ENCODE measurements at places on chromosomes 12 and 14. TPM values are rescaled to one million over a fixed set of nuclear protein-coding genes. Genes with fewer than 3 reads are reported as not detected.
A peak's percentile ranks its signal among the peaks of the same experiment; 100 is the strongest.

DNA sequence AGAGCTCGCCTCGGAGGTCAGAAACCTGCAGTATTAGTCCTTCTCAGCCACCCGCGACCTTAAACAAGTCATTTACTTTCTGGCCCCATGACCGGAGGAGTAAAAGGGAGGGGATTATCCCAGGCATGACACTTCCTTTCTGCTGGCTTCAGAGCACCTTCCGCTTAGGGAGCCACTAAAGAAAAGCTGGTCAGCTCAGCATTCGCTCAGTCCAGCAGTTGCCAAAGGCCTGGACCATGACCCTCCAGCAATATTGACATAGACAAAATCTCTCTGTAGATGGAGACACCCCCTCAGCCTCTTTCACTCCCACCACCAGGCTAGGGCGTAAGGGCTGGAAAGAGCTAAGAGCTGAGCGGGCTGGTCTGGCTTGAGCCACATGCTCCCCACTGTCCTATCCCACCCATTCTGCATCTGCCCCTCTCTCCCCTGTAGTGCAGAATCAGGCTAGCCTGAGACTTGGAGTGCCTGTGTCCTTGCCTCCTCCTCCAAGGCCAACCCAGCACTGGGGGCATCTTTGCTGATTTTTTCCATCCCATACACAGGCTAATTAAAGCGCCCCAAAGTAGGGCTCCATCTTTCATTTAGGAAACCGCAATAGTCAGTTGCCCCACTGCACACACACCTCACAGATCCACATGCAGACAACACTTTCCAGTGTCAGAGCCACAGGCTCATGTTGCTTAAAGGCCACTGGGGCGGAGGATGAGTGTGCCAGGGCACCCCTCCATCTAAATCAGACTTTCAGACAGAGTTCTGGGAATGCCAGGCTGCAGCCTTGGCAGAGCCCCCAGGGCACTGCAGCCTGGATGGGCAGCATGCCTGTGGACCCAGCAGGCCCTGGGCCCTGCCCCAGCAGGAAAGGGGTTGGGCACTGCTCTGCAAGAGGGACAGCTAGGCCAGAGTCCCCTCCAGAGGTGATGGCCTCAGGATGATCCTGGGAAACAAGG, 4.0 kb upstream of the CPNE6 start:
- no peak for DNase-seq

DNA sequence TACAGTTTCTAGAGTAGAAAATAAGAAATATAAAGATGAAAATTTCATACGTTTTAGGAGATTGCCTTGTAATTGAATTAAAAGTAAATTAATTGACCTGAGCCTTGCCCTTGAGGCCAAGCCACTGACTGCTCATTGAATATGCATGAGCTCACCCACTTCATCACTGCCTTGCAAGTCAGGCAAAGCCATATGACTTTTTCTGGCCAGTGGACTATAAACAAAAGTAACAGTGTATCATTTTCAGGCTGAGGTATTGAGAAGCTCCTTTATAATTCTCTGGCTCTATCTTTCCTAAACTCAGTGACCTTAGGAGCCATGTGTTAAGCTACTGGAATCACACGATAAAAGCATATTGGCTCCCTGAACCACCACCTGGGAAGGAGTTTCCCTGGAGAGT, 369.3 kb downstream of the NUAK1 start:
- DNase-seq: no peak

DNA sequence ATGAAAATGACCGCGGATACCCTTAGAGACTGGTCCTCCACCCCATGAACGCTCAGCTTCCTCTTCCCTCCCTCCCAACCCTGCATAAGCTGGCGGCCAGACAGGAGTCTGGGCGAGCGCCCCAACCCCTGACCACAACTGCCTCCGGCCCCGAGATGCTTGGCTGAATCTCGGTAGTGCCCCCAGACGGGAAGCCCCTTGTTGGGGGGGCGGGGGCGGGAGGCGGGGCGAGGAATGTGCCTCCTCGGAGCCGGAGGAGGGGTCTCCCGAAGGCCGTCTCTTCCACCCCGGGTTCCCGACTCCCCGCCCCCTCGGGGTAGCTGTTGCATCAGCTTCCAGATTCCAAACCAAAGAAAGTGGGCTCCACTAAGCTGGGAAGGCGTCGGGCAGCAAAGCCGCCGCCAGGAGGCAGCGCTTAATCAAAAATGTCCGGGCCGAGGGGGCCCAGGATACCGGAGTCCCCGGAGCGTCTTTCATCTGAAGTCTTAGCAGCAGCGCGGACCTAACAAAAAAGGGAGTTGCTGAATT, 7.1 kb upstream of the MRPL52 start:
- peak; percentile 84 for DNase-seq

DNA sequence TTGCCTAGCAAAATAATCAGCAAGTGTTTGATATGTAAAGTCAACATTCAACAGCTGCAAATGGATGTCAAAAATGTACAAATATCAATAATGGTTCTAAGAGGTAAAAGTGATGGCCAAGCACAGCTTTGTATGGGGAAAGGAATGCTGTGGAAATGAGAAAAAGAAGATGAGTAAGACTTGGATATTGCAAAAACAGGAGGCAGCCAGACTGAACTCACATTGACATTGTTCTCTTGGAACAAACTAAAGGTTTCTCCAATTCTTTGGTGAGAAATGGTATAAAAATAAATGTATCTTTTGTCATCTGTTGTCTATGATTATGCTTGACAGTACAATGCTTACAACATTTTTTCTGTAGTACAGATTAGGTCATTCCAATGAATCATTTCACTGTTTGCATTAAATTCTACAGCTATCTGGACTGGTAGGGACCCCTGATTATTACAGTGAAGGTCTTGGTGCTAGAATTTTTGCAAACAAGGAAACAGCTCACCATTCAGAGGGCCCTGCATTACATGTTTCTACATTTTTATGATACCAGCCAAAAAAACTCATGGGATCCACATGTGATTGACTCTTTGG, 465.7 kb downstream of the NOVA1 start:
- DNase-seq: no peak

- no peak for DNase-seq
Observed at GRCh38 chr12:58907391-58907790, 12.9 kb downstream of the LRIG3 start.

DNA sequence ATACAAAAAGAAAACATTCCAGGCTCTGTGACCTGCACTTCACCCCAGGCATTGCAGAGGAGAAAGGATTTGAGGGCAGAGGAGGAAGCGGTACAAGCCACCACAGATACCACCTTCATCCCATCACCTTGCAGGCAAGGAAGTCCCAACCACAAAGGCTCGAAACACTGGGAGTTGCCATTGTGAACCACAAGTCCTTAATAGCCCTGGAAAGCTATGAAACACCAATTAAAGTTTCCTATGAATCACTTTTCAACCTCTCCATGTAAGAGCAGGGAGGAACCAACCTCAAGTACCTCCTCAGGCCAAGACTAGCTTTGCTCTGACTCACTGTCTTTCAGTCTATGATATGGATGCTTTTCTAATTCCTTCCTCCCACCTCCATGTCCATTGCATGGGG, 27.0 kb downstream of the MAP3K9 start:
- DNase-seq: no peak

DNA sequence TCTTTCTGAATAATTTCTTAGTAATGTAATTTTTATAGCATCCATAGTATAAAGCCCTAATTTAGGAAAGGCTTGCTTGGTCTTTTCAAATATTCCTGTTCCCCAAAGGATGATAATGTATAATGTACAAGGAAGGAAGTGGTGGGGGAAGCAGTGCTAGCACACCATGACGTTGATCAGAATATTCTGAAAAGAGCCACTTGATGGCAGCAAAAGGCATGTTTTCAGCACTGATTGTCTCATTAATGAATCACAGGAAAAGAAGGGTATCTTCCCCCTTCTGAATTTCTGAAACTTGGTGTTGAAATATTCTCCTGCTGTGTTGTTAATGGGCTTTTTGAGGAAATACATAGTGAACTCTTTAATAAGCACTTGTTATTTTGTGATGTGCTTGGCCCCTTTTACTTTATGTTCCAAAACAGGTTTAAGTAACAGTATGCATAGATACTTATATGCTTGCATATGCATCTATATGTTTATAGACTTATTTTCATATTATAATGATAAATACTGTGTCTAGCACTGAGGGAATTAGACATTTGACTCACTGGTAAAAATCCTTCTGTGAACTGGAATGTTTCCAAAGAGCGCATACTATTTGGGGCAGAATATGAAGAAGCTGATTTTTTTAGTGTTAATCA, 122.0 kb downstream of the TMEM117 start:
- DNase-seq: no peak

DNA sequence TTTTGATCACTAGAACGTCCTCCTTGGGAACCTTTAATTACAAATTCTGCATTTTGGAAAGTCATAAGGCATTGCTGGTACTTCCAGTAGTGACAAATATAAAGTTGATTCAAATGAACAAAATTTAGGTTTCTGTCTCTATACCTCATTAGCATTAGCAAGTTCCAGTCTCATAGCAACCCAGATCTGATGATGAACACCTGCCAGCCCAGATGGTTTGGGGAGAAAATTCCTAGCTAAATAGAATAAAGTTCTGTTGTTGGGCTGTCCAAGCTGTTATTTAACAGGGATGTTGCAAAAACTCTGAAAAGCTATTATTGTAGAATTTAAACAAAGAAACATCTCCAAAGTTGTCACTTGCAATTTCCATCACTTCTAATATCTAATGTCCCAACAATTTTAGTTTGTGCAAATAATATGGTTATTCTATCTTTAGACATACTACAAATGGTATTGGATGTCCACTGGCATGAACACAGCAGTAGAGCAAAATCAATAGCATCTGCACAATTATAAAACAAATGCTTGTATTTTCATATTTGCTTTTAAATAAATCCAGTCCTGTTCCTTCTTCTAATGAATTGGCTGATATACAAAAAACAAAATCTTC, 299.4 kb downstream of the SLC16A7 start:
- no peak for DNase-seq

DNA sequence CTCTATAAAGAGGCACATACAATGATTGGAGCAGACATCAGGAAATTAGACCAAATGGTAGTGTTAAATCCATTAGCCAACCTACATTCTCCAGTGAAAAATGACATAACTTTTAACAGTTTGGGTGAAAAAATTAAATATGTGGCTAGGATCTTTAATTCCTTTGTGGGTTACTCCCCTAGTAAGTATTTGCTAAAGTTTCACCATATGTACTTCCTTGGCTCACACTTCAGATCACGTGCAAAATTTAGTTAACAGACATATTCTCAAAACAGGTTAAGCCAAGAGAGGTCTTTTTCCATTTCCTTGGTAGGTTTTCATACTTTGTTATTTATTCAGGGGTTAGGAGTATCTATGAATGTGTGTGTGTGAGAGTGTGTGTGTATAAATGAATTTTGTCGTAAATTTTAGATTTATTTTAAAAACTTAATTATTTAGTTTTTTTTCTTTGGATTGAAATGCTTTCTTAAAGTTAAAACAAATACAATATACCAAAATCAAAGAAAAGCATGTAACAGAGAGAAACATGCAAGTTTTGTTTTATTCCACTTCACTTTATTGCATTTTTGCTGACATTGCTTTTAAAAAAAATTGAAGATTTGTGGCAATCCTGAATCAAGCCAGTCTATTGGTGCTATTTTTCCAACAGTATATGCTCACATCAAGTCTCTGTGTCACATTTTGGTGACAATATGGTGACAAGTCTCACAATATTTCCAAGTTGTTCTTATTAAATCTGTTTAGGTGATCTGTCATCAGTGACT, 258.7 kb downstream of the FLRT2 start:
- DNase-seq: no peak

DNA sequence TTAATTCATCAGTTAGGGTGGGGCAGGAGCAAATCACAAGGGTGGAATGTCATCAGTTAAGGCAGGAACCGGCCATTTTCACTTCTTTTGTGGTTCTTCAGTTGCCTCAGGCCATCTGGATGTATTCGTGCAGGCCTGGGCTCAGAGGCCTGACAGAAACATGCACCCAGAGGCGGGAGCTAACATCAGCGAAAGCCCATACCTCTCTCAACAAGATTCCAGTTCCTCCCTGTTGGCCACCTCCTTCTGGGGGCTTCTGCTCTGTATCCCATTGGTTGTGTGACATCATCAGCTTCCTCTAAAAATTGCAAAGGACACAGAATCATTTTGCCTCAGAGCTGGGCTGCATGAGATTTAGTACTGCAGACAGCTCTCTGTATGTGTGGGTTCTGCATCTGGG, 134.3 kb downstream of the ZNF664 start:
- DNase-seq: no peak

DNA sequence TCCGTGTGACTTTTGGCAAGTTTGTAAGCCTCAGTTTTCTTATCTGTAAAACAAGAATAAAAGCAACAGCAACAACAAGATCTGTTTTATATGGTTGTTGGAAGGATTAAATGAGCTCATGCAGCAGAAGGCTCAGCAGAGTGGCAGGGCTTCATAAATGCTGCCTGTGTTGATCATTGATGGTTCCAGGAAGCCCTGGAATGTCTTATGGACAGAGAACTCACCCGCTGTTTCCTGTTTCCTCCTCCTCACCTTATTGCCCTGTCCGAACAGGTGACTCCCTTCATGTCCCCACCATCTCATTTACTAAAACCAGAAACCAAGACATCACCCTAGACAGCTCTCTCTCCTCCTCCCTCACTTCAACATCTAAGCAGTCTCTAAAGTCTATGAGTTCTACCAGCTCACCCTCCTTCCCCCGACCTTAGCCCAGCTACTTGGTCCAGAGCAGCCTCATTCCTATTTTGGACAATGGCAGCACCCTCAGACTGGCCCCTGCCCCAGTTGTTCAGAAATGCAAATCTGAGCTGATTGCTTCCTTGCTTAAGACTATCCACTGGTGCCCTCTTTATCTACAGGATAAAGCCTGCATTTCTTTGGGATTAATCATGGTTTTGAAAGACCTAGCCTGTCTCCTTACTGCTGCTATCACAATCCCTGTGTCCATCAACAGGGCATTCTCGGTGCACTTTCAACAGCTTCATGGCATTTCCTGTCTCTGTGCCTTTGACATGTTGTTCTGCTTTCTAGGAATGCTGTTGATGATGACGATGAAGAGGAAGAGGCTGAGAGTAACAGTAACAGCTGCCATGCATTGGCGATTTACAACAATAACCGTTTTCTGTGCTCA, 21.4 kb upstream of the GSG1 start:
- DNase-seq: no peak

The IQSEC3 gene
- 0.16 TPM for total RNA-seq

The ANG gene
- 73.6 TPM for total RNA-seq

The LYZ gene
- total RNA-seq: 162 TPM

The SPIC gene
- not detected for total RNA-seq

The ZDHHC22 gene
- 0.42 TPM for total RNA-seq

The NUP37 gene
- 49.9 TPM for total RNA-seq

The CMKLR1 gene
- 3.0 TPM for total RNA-seq

The PTPRQ gene
- not detected for total RNA-seq

The ST8SIA1 gene
- 2.7 TPM for total RNA-seq

The KRT74 gene
- not detected for total RNA-seq
